ENCODE measurements at places on chromosomes 2 and 18.

- DNase-seq, result no peak
Observed at GRCh38 chr2:171431677-171432167, 2.1 kb downstream of the METTL8 start.

DNA sequence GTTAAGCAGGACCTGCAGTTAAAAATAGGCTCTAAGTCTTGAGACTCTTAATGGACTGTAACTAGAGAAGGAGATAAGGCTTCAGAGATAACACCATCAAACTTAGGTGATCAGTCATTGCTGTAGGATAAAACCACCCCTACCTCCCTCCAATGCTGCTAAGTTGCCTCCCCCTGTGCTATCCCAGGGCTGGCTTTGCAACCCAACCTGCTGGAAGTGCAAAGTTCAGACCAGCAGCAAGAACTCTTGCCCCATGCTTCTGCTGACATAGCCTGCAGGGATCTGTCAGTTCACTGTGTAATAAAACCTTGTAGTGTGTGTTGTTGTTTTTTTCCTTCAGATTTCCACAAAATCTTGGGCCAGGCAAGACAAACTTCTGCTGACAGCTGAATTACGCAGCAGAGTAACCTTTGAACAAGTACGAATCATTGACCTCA, 57.4 kb upstream of the EPB41L3 start:
- DNase-seq, result no peak

DNA sequence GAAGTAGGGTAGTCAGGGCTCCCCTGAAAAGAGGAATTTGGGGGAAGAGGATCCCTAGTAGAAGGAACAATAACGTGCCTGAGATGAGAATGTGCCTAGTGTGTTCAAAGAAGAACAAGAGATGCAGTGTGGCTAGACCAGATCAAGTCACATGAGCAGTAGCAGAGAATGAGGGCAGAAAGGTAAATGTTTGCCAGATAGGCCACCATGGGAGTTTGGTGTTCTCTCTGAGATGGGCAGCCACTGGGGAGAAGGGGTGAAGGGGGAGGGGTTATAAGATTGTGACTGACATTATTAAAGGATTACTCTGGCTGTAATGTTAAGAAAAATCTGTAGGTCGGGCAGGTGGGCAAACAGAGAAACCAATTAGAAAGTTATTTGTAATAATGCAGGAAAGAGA, 166.0 kb downstream of the LCLAT1 start:
- DNase-seq, result no peak

GRCh38 chr2:430291-431040, 142.6 kb upstream of the ALKAL2 start:
- no peak for DNase-seq

GRCh38 chr2:202337151-202337550, 39.0 kb upstream of the BMPR2 start:
- no peak for DNase-seq

DNA sequence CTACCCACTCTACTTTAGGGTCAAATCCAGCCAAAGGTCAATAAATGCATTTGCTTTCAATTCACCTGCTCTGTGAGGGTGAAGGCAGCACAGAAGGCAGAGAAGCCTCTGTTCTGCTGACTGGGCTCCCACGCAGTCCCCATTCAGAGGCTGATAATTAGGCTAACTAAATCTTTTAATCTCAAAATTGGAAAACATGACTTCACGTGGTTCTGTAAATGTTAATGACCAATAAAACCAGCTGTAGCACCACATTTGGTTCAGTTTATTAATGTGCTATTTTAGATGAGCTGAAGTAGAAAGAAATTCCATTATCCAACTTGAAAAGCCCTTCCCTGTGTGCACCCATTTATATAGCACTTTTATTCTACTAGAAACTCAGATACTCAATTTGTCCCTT, 310.6 kb downstream of the C1D start:
- no peak for DNase-seq

DNA sequence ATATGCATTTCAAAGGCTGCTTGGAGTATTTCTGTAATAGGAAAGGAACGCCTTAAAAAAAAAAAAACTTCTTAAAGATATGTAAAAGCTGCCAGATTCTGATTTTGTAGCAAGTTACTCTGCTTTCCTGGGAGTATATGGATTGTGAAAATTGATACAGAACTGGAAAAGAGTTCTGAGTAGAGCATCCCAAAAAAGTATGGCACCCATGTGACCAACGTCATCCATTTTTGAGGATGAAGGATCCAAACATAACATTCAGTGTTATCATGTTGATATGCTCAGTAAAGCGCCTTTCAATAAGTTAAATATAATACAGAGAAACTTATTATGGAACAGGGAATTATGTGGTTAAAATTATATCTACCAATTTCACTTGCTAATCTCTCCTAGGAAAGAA, 978.4 kb upstream of the POU3F3 start:
- no peak for DNase-seq

DNA sequence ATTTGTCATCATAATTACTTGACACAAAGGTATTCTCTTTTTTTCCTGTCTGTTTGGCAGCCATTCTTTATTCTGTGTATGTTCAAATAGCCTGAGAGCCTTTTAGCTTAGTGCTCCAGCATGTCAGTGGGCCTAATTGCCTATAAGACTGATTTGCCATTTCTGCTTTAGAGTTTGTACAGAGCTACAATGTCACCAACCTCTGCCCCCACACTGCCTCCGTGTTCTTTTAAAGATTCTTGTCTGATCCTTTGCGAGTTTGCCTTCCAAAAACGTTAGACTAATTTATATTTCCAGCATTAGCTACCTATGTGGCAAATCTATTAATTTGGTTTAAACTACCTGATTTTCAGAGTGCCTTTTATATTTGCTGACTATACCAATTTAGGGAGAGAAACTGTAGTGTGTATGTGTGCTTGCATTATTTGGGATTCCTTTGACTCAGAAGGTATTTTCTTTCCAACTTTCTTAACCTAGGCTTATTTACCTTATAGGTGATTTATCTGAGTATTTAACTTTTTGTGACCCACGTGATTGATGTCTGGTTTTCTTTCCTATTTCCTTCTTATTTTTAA, 70.8 kb downstream of the FAM117B start:
- no peak for DNase-seq

DNA sequence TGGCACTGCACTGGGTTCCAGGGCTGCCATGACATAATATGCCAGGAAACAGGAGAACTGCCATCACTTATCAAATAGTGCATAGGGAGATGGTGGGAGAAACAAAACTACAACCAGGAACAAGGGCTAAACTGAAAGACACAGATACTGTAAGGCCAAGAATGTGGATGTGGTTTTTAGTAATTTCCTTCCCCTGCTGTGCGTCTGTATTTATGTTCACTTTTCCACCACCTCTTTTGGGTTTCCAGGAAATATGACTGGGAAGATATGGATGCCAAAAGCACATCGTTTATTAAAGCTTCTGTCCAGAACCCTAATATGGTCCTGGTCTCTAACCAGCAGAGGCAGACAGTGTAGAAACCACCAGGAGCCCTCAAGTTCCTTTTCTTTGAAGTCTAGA, 759.7 kb upstream of the FANCL start:
- no peak for DNase-seq

DNA sequence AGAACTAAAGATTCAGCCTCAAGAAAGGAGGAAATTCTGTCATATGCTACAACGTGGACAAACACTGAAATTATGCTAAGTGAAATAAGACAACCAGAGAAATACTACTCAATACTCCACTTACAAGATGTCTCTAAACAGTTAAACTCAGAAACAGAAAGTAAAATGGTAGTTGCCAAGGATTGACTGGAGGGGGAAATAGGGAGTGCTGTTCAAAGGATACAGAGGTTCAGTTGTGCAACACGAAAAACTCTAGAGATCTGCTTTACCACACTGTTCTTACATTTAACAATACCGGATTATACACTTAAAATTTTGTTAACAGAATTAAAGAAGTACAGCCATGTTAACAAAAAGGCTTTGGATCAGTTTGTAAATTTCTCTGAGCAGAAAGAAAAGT, 39.8 kb upstream of the C2orf15 start:
- no peak for DNase-seq

DNA sequence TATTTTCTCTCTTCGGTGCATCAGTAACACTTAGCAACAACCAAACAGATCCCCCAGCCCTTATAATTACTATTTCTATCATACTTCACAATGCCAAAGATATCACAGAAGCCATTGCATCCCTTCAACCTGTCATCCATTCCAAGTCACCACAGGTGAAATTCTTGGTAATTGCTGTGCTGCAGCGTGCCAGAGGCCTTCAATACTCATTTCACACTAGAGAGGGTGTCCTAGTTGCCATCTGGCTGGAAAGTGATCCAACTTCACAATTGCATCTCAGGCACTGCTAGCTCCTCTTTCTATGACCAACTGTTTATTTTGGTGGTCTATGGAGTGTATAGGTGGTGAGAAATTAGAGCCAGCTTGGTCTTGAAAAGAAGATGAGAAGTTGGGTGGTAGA, 131.2 kb downstream of the NUP35 start:
- no peak for DNase-seq
